ENCODE measurements at places on chromosomes 12 and 14. TPM values are rescaled to one million over a fixed set of nuclear protein-coding genes. Genes with fewer than 3 reads are reported as not detected.

The SERPINA12 gene
- polyA plus RNA-seq = not detected

The SERPINA9 gene
- polyA plus RNA-seq = not detected

The PUS1 gene
- polyA plus RNA-seq = 52.4 TPM

The IRAK3 gene
- 0.53 TPM for polyA plus RNA-seq

The EML1 gene
- polyA plus RNA-seq = 4.7 TPM

The C12orf42 gene
- polyA plus RNA-seq = 0.21 TPM

The DENND5B gene
- 5.4 TPM for polyA plus RNA-seq

The OTX2 gene
- polyA plus RNA-seq = 16.5 TPM

The MIP gene
- polyA plus RNA-seq = 0.47 TPM
